Naive thymus-derived CD4-positive, alpha-beta T cell (primary cell): ENCODE measurements at places on chromosomes 1 and 21. TPM values are rescaled to one million over a fixed set of nuclear protein-coding genes. Genes with fewer than 3 reads are reported as not detected.

DLGAP3 gene
- total RNA-seq = 0.28 and 0.29 TPM in 2 replicates

MAEL gene
- total RNA-seq = not detected in 2 replicates

TMEM82 gene
- not detected for total RNA-seq

GRCh38 chr1:13451399-13451965, 41.2 kb downstream of the PRAMEF20 start:
- no peaks in the 10 kb centered on the region for H3K36me3 ChIP-seq
- no peak overlapping the region for H3K27ac ChIP-seq
- no peak for DNase-seq
- no peaks in the 10 kb centered on the region for H3K4me1 ChIP-seq
- H3K27me3 ChIP-seq = no peaks in the 10 kb centered on the region

DNA sequence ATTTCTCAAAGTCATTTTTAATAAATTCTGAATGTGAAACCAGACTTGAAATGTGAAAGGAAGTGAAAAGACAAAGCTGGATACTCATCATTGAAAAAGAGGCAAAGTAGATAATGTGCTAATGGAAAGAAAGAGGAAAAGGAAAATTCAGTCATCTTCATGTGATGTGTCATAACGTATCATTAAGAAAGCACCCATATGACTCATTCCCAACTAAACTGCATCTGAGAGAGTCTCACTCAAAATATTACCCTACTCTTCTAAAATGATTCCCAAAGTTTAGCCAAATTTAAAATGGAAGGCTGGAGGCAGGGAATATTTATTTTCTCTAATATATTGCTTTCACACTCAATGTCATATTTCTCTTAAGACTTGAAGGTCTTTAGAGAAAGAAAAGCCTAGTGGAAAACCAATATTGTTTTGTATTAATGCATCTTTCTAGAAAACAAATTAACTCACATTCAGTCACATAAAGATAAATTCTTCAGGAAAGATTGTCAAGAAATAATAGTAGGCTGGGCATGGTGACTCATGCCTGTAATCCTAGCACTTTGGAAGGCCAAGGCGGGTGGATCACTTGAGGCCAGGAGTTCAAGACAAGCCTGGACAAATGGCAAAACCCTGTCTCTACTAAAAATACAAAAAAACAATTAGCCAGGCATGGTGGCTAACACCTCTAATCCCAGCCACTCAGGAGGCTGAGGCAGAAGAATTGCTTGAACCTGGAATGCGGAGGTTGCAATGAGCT, 129.9 kb downstream of the SLC30A10 start:
- no peaks in the 10 kb centered on the region for H3K36me3 ChIP-seq
- no peak overlapping the region for H3K27ac ChIP-seq
- DNase-seq = no peak

DNA sequence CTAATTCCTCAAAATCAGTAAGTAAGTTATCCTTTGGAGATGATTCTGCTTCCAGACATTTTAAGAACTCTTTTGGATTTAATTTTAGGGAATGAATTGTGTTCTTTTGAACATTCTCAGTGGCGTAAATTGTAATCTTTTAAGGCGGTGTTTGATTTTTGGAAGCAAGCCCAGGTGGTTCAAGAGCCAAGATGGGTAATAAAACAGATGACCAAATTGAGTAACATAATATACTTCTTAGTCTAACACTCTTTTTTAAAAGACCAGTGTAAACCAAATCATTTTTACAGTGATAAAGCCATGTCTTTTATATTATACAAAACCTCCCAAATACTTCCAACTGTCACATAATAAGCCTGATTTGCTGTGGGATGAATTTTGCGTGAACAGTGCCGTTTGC, 133.8 kb downstream of the LRRC40 start:
- H3K4me1 ChIP-seq = no peaks in the 10 kb centered on the region
- H3K36me3 ChIP-seq = no peaks in the 10 kb centered on the region
- no peak for DNase-seq
- no peak overlapping the region for H3K27ac ChIP-seq
- no peak overlapping the region for H3K4me3 ChIP-seq
- H3K27me3 ChIP-seq = no peaks in the 10 kb centered on the region

DNA sequence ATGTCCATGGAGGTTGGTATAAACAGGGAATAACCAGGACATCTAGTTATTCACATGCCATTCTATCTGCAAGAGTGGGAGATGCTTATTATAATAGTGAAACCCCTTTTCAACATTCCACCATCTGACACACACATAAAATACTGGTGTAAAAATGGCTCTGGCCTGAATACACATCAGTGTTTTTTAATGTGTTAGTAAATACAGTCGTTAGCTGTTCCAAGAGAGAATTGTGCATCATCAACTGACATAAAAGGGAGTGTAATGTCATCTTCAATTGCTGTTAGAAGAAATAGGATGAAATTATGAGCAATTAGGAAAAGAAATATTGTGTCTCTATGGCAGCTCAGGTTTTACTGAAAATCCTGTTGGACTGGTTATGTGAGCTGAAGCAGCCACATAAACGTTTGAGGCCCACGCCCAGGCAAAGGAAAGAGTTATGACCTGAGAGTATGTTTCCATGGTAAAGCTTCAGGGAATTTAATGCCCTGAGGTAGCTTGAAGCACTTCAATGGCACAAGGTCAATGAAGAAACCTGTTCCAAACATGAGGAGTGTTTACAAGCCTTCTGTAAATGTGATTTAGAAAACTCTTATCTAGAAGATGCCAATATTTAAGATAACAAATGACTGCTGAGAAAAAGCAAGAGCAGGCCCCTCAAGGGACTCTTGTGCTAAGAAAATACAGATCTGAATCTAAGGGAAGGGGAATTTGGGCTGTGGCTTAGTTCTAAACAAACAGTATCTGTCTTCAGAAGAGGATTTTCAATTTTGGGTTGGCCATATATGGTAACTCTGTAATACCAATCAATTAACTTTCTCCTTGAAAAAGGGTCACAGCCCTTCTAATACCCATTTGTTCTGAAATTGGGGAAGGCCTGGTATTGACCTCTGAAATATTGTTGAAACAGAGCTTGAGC, 384.3 kb downstream of the SEC16B start:
- H3K4me3 ChIP-seq = no peak overlapping the region
- H3K36me3 ChIP-seq = no peaks in the 10 kb centered on the region
- no peak overlapping the region for H3K27ac ChIP-seq
- H3K27me3 ChIP-seq = no peaks in the 10 kb centered on the region
